Amygdala (tissue), 56 donors: ENCODE measurements at places on chromosomes 2 and 18.
A peak's percentile ranks its signal among the peaks of the same experiment; 100 is the strongest.

- no peak for DNase-seq
Measured at GRCh38 chr18:74996055-74996454, 212.9 kb downstream of the PTGR3 start.

- DNase-seq = no peak
Measured at GRCh38 chr2:128284037-128284441, 34.6 kb downstream of the HS6ST1 start.

- no peak for DNase-seq
Measured at GRCh38 chr2:143843686-143844085, 676.2 kb downstream of the ZEB2 start.

DNA sequence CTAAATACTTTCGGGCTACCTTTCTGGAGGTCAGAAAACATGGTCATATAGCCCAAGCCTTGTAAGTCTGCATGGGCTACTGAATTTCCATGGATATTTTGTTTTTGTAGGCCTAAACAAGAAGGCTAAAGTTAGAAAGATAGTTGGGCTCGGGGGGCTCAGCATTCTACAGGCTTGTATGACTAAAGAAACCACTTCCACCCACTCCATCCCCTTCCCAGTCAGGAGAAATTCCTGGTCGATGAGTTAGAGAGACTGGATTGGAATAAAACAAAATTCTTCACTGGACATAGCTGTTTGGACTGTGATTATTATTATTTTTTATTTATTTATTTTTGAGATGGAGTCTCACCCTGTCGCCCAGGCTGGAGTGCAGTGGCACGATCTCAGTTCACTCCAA is 539.4 kb upstream of the TNP1 start:
- DNase-seq = no peak

- DNase-seq = no peak
Measured at GRCh38 chr2:202051499-202052161, 18.0 kb downstream of the FZD7 start.

- DNase-seq = no peak
Measured at GRCh38 chr2:203804070-203804469, 63.5 kb upstream of the CTLA4 start.

DNA sequence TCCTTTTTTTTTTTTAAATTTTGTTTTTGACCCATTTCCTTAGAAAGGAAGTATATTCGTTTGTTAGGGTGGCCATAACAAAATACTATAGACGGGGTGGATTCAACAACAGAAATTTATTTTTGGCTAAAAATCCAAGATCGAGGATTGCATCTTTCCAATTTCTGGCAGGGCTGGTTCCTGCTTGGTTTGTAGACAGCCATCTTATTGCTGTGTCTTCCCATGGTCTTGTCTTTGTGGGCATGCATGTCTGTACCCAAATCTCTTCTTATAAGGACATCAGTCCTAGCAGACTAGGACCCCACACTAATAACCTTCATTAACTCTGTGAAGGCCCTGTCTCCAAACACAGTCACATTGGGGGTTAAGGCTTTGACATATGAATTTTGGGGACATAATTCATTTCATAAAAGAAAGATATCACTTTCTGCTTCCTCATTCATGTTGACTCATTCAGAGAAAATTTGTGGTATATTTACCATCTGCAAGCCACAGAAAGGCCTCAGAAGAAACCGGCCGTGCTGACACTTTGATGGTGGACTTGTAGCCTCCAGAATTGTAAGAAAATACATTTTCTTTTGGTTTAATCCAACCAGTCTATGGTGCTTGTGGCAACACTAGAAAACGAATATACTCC is 262.1 kb downstream of the LPIN1 start:
- DNase-seq = no peak

DNA sequence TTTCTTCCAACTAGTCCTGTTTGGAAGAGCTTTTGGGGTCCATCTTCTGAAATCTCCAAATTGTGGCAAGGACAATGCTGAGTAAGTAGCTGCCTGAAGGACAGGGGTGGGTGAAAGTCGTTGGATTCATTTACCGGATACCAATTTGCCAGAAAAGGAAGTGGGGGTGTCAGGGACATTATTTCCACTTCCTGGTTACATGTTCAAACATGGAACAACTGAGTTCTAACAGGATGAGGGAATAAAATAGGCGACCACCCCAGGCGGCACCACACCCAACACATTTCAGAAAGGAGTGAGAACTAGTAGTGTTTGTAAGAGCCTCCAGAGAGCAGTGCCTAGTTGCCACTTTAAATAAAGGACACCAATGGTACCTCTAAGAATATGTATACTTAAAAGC is 158.6 kb upstream of the SERTAD2 start:
- no peak for DNase-seq

DNA sequence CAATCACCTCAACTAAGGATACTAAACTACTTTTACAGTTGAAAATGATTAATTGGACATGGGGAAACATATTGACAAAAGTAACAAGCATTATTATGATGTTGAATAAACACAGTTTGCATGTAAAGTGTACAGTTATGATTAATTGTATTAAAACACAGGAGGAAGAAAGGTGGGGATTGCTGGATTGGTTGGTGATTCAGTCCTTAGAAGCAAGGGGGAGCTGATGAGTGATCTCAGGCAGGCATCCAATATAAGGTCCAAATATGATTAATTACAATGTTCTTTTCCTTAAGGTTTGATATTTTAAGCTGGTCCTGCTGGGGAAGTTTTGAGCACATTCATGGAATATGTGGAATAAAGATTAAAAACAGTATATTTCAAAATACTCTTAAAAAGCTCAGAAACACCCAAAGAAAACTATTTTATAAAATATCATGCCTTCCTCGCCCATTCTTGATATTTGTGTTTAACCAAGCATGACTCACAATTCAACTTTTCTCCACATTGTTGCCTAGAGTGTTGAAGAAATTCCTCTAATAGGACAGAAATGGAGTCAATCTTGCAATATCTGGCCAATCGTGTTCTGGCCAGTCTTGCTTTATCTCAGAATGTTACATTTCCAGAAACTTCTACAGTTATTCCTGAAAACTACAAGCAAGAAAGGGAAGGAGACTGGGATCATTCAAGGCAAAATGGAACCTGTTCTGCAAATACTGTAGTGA is 268.2 kb downstream of the RPIA start:
- no peak for DNase-seq

DNA sequence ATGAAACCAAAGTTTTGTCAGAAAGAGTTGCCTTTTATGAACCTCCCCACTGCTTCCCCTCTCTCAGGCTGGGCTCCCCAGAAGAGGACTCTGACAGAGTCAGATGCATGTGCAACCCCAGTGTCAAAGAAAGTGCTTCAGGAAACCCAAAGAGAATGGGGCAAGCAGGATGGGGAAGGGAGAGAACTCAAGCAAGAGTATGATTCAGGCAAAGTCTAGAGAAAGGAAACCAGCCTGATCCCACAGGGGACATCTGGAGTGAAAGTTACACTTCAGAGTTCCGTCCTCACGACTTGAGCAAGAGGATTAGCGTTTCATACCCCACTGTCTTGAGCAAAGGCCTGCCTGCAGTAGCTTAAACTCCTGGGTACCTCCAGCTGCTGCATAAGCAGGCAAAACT is 51.8 kb upstream of the EPC2 start:
- no peak for DNase-seq

DNA sequence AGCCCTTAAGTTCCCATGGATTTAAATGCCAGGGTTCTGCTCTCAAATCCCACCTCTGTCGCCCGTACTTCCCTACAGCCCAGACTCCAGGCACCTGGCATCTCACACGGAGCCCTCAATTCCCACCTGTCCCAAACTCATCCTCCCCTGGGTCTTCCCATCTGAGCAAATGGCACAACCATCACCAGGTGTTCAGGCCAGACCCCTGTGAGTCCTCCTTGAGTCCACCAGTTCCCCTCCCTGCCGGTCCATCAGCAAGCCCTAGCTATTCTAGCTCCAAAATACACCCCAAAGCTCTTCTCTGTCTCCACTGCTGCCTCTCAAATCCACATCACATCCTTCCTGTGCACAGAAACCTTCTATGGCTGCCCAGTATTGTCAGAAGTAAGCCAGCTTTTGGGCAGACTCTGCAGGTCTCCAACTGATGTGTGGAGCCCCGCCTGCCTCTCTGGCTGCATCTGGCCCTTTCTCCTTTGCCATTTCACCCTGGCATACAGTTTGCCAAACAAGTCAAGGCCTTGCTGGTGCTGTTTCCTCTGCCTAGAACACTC is 67.7 kb downstream of the DNMT3A start:
- no peak for DNase-seq

- no peak for DNase-seq
Measured at GRCh38 chr2:40304340-40304739, 147.6 kb downstream of the SLC8A1 start.

- no peak for DNase-seq
Measured at GRCh38 chr2:227661827-227662226, 4.8 kb upstream of the SCYGR5 start.

DNA sequence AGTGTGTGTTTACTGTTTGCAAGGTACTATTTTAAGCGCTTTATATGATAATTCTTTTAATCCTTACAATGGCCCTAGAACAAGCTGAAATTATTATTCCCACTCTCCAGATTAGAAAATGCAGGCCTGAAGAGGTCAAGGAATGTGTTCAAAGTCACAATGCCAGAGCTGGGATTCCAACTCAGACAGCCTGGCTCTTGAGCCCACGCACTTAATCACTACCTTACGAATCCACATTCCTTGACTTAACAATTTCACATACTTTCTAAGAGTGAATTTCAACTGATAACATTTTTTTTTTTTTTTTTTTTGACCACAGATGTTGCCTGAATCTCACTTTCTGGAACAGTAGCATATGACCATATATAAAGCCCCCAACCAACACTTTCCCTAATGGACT is 400.3 kb downstream of the NCKAP5 start:
- DNase-seq = no peak

DNA sequence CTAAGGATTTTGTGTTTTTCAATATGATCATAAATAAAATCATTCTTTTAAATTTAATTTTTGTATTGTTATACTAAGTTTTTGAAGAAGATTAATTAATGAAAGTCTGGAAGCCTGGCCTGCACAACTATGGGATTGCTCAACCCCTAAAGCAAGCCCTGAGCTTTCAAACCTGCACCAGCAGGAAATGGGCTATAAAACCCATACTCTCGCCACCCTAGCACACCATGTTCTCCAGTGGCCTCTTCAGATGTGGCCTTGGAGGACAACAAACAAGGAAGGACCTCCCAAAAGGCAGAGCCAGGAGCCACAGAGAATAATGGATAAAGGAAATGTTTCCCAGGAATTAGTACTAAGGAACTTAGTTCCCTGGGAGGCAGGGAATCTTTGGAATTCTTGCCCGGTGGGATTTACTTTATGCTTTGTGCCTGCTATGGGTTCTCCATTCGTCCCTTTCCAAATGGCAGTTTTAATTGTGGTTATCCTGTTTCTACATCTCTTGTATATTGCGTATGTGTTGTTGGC is 212.5 kb downstream of the ZFP36L2 start:
- no peak for DNase-seq

GRCh38 chr2:21055879-21056790 is 12.3 kb upstream of the APOB start:
- no peak for DNase-seq

DNA sequence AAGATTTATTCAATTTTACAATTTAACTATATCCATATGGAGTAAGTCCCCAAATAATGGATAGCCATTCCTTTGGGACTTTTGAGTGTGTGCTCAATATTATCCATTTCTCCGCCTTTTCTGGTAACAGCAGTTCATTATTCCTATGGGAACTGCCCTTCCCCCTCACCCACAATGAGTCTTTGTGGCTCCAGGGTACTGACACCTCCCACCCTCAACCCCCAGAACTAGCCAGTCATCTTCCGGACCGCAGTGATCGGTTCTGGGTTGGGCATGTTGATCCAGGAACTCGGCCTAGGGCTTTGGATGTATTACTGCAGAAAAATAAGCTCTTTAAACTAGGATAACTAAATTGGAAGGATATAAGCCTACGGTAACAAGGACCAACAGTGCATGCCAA is 45.4 kb upstream of the CCDC150 start:
- peak; percentile 66 for DNase-seq

DNA sequence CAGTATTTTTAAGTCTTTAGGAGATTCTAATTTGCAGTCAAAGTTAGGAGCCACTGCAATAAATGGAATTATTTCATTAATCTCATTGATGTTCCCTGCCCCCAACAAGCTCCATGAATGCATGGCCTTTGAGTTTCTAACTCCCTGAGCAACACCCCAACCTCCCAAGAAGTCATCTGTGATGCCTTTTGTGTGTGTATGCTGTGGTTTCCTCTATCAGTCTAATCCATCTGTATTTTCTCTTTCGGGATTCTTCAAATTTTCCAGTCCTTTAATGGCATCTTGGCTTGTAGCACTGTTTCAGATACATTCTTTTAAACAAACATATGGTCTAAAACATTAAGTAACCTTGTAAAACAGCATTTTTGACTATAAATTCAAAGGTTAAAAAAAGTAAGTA is 16.8 kb downstream of the SERPINB10 start:
- no peak for DNase-seq

DNA sequence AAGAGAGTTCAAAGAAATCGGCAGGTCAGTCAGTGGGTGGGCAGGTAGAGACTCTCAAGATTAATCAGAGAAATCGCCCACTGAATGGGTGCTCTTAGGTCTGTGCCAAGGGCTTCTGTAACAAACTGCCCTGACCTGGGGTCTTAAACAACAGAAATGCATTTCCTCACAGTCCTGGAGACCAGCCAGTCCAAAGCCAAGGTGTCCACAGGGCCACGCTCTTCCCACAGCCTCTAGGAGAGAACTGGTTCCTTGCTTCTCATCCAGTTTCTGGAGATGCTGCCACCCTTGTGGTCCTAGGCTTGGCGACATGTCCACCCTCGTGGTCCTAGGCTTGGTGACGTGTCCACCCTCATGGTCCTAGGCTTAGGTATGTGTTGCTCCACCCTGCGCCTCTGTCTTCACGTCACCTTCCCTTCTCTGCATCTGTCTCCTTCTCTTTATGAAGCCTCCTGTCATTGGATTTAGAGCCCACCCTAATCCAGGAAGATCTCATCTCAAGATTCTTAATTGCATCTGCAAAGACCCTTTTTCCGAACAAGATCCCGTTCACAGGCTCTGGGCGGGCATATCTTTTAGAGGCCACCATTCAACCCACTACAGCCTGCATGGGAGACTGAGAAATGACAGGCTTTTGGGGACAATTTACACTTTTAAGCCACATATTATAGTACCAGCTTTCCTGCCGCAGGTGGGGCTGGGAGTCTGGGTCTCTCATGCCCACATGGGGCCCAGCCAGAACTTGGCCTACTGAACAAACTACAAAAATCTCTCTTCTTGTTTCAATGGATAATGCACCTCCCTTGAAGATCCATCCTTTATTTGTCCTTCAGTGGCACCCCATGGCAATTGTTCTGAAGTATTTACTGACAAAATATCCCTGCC is 161.3 kb downstream of the ASB1 start:
- no peak for DNase-seq
